Vagina (tissue), 2 donors: ENCODE measurements at places on chromosomes 13 and 19.

DNA sequence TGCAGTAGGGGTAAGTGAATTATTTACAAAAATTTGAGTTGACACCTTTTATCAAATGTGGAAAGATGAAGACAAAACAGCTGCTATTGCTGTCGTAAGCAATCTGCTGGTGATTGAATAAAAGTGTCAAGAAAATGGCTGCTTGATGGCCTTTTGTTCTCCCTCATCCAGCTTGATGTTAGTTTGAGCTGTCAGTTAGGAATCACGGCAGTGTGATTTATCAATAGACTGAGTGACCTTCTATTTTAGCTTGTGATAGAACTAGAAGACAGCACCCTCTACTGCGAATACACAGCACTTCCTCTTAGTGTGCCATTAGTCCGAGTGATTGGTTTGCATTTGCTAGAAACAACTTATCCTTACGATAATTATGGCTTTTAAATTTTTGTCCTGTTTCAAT, 76.3 kb downstream of the MZT1 start:
- no peak for DNase-seq
- H3K4me3 ChIP-seq = no peak overlapping the region
- no peaks in the 10 kb centered on the region for H3K36me3 ChIP-seq
- H3K4me1 ChIP-seq = no peaks in the 10 kb centered on the region

GRCh38 chr19:16208847-16209665, 11.3 kb downstream of the AP1M1 start:
- H3K4me3 ChIP-seq = no peak overlapping the region
- H3K36me3 ChIP-seq = no peaks in the 10 kb centered on the region
- no peak overlapping the region for H3K27ac ChIP-seq
- peaks cover 4% of the 10 kb centered on the region for H3K4me1 ChIP-seq
- no peak for DNase-seq
- H3K27me3 ChIP-seq = no peaks in the 10 kb centered on the region

GRCh38 chr13:112849500-112849899, 119.5 kb upstream of the MCF2L start:
- no peaks in the 10 kb centered on the region for H3K27me3 ChIP-seq
- DNase-seq = no peak
- H3K4me3 ChIP-seq = no peak overlapping the region
- H3K4me1 ChIP-seq = no peaks in the 10 kb centered on the region
- H3K36me3 ChIP-seq = peaks cover 15% of the 10 kb centered on the region
- H3K27ac ChIP-seq = no peak overlapping the region

DNA sequence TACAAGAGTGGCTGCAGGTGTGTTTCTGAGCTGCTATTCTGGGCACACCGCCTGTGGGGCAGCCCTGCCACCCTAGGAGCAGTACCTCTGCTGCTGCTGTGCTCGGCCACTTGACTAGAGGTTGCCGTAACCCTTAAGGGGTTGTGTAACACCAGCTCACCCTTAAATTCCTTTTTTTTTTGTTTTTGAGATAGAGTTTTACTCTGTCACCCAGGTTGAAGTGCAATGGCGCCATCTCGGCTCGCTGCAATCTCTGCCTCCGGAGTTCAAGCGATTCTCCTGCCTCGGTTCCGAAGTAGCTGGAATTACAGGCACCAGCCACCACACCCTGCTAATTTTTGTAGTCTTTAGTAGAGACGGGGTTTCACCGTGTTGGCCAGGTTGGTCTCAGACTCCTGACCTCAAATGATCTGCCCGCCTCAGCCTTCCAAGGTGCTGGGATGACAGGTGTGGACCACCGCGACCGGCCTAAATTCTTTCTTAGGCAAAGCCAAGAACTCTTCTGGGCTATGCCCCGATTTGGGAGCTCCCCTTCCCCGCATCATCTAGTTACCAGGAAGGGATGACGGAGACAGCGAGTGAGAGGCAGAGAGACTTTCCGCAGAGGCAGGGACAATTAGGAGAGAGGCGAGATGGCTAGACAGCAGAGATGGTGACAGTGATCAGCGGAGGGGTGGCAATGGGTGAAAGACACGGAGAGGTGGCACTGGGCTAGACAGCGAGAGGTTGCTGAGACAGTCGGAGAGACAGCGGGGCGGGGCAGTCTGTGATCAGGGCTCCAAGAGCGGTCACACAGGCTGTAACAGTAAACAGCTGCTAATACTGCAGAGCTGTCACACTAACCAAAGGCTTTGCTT, 4.4 kb upstream of the LILRA5 start:
- H3K4me3 ChIP-seq = no peak overlapping the region
- DNase-seq = no peak
- H3K36me3 ChIP-seq = no peaks in the 10 kb centered on the region
- no peak overlapping the region for H3K27ac ChIP-seq
- no peaks in the 10 kb centered on the region for H3K27me3 ChIP-seq

DNA sequence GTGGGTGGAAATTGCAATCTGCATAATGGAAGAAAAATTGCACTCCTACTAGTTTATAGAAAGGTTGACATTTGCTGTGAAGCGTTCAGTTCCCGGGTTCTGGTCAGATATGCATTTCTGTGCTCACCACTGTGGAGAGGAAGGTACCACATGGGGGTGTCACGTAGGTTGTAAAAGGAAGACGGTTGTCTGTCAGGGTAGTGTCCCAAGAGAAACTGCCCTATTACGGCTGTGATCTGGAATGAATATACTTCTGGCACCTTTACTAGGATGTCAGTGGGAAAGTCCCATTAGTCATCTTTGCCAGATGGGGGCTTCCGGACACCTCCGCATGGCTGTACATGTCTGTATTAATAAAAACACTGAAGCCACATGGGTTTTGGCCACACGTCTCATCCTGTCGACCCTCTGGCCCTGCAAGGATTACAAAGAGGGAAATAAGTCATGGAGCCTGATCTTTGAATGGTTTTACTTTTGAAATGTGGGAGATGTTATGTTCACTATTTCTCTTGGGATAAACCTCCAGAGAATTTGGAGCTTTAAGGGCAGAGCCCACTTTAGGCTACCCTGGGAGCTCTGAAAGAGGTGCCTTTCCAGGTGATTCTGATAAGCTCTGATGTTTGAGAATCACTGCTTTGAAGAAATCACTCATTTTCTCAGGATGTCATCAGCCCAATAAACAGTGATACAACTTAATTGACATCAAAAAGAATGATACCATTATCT, 133.9 kb downstream of the AKAP11 start:
- H3K27ac ChIP-seq = no peak overlapping the region
- no peaks in the 10 kb centered on the region for H3K4me1 ChIP-seq
- no peak for DNase-seq
- no peak overlapping the region for H3K4me3 ChIP-seq
- H3K27me3 ChIP-seq = no peaks in the 10 kb centered on the region

GRCh38 chr13:31670831-31671617, 68.3 kb upstream of the RXFP2 start:
- H3K27me3 ChIP-seq = no peaks in the 10 kb centered on the region
- H3K36me3 ChIP-seq = no peaks in the 10 kb centered on the region
- no peak overlapping the region for H3K4me3 ChIP-seq
- no peak overlapping the region for H3K27ac ChIP-seq

GRCh38 chr13:58985845-58986244, 1177.9 kb downstream of the DIAPH3 start:
- no peak overlapping the region for H3K4me3 ChIP-seq
- no peaks in the 10 kb centered on the region for H3K36me3 ChIP-seq
- no peaks in the 10 kb centered on the region for H3K27me3 ChIP-seq
- no peak for DNase-seq

DNA sequence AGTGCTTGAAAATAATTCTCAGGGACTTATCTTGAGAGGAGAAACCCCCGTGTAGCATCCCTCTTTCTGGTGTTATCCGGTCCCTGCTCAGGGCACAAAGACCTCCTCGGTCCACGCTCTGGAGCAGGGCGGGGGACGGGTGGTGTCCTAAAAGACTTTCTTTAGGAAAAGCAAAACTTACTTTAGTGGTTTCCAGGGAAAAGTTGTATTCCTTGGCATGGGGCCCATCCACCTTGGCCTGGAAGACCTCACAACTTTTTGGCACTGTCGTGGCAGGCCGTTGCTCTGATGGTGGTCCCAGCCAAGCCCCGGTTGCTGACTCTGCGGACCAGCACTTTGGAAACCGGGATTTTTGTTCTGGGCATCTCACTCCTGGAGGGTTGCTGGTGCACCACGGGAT, 2.7 kb downstream of the AMER2 start:
- H3K4me3 ChIP-seq = no peak overlapping the region
- no peak for DNase-seq
- H3K36me3 ChIP-seq = no peaks in the 10 kb centered on the region
- peaks cover 10% of the 10 kb centered on the region for H3K4me1 ChIP-seq

GRCh38 chr13:25375727-25376358, 4.1 kb downstream of the ATP8A2 start:
- H3K27me3 ChIP-seq = no peaks in the 10 kb centered on the region
- H3K4me1 ChIP-seq = peaks cover 6% of the 10 kb centered on the region
- no peak for DNase-seq
- no peak overlapping the region for H3K27ac ChIP-seq
- H3K4me3 ChIP-seq = no peak overlapping the region

DNA sequence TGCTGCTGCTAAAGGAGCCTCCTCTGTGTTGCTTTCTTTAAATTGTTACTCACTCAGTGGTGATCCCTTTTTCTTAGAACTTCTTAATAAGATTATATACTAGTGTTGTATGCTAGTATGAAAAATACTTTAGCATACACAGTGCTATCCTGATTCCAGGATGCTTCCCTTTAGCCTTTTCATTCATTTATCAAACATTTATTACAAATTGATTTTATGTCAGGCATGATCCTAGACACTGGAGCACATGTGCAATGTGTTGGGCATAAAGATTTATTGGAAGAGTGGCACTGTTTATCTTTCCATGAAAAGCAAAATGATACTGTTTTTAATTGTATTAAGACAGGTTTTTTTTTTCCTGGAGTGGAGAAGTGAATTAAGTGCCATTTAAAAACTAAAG, 249.6 kb downstream of the GPC5 start:
- H3K27ac ChIP-seq = no peak overlapping the region
- no peaks in the 10 kb centered on the region for H3K36me3 ChIP-seq
- no peak overlapping the region for H3K4me3 ChIP-seq
- no peaks in the 10 kb centered on the region for H3K4me1 ChIP-seq
- no peaks in the 10 kb centered on the region for H3K27me3 ChIP-seq

- H3K4me3 ChIP-seq = no peak overlapping the region
- no peaks in the 10 kb centered on the region for H3K4me1 ChIP-seq
- DNase-seq = no peak
- H3K27me3 ChIP-seq = no peaks in the 10 kb centered on the region
- H3K27ac ChIP-seq = no peak overlapping the region
These were observed 390.4 kb upstream of the GPC6 start for GRCh38 chr13:92836171-92836570.
